ENCODE measurements at places on chromosomes 5 and 9.

DNA sequence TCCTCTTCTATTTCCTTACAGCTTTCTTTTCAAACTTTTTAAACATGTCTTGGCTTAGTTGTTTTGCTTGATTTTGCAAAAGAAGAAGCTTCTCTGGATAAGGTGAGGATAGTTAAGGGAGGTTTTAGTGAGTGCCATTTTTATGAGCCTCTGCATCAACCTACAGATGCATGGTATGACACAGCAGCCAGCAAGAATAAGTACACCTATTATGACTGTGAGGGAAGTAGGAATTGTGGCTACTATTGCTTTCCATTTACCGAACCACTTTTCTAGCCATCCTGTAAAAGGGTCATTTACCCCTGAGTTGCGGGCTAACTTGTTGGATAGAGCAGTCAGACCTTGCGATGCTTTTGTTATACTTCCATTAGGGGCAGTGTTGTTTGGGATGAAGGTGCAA, 7.0 kb upstream of the TUT7 start:
- DNase-seq: no peak

- DNase-seq: no peak
These were observed 159.9 kb downstream of the CSNK1G3 start for GRCh38 chr5:123671711-123672456.

- no peak for DNase-seq
These were observed 438 bp upstream of the PAPPA start for GRCh38 chr9:116152941-116153764.

DNA sequence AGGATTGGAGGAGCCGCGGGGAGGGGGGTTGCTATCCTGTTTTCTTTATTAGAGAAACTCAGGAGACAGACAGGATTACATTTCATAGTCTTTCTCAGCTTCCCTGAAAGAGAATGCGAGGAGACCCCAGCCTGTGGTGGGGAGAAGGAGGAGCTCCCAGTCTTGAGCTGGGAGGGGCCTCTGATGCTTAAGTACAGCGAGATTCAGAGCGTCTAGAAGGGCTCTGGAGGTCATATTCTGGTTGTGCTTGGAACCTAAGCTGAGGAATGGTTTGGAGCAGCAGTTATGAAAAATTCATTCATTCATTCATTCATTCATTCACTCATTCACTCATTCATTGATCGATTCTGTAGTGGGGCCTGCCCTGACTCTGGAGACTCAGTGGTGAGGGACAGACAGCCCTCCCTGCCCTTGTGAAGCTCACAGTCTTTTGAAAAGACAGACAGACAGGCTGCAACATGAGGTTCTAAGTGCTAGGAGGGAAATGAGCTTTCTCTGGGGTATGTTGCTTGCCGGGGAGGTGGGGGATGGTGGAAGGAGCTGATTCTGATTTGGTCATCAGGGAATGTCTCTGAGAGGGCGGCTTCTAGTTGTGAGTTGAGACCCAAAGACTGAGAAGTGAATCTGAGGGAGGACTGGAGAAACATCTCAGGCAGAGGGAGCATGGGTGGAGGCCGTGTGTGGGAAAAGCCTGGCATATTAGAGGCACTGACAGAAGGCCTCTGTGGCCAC, 2.5 kb upstream of the SPRY4 start:
- peak; percentile 80 for DNase-seq

- no peak for DNase-seq
These were observed 11.7 kb upstream of the DOLPP1 start for GRCh38 chr9:129068990-129069861.

DNA sequence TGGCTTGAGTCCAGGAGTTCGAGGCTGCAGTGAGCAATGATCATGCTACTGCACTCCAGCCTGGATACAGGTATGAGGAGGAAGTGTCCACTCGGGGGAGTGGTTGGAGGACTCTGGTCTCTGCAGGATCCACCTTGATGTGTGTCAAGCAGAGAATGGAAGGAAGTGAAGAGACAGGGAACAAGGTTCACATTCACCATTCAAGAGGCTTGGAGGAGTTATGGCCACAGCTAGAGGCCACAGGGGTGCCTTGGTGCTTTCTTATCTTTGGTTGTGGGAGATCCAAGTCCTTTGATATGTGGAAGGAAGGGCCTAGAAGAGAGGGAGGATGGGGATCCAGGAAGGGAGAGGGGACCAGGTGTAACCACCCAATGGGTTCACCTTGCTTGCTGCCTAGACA, 5.4 kb upstream of the CERCAM start:
- DNase-seq: no peak

GRCh38 chr5:179023528-179024189, at the start of gene ZNF879:
Gene ZNF879, plus strand, starts transcription at chr5:179023804. Its CDS starts 1,201 bp downstream, at chr5:179025005.
- DNase-seq: peak; percentile 63

GRCh38 chr5:9391080-9391479, 154.8 kb downstream of the SEMA5A start:
- DNase-seq: no peak

- DNase-seq: no peak
These were observed at the start of gene ARSB for GRCh38 chr5:78985116-78985724. Gene ARSB, minus strand, starts transcription at chr5:78985310. Its CDS starts 62 bp downstream, at chr5:78985248.

DNA sequence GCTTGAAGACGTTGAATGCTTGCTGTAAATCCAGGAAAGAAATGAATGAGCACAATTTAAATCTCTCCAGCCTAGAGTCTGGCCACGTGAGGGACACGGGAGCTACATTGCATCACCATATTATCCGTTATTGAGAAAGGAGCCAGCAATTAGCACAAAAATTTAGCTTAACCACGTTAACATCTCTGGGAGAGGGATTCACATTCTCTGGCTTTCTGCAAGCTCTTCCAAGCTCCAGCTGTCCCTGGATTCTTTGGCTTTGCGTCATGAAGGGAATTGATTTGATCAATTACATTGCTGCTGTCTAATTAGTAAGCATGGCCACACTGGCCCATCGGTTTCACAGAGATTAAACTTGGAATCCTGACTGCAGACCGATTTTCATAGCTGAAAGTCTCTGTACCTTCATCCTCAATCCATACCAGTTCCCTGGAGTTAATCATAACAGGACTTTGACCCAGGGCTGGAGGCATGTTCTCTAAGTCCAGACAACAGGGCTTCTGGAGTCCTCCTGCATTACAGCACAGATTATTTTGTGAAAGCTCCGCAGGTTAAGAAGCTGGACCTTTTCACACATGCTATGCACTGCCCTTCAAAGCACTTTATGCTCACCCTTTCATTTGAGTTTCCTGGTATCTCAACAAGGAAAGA, 31.6 kb downstream of the ADRA1B start:
- DNase-seq: no peak

DNA sequence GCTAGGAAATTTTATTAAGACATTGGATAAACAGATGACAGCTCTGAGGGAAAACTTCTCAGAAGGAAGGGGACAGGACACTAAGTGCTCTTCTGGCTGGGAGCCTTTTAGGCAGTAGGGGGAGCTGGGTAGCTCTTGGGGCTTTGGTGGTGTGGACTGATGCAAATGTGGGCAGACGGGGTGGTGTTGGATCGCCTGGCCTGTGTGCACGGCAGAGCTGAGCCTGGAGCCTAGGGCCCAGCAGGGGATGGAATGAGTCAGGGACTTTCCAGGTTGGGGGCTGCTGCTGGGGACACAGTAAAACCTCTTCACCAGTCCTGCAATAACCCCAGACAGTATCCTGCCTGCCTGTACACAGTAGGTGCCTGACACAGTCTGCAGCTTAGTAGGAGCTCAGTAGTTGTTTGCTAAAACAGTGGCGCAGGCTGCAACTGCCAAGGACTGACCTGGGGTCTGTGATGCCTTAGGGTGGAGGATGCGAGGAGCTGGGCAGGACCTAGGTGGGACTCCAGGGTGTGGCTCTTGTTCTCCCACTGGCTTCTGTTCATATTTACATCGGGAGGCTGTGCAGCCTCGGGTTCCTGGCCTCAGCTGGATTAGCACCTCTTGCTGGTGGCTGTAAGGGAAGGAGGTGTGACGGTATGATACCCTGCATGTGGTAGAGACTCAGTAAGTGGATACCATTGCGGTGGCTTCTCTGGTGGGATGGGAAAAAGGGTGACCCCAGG, 83.8 kb downstream of the DAB2IP start:
- peak; percentile 41 for DNase-seq

DNA sequence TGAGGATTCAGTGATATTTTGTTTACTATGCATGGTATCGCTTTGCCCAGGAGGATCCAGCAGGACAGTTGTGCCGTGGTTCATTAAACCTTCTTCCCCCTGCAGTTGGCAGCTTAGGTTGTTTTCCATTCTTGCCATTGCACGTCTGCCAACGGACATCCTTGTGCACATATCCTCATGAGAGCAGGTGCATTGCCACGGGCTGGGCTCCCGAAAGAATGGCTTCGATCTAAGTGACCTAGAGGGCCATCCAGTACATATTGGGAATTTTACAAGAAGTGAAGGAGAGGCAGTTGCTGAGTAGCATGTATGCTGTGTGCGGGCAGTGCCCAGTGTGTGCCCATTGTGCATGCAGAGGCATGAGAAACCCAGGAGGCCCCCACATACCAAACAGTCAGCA, 22.1 kb downstream of the HRH2 start:
- no peak for DNase-seq

- DNase-seq: no peak
These were observed 388 bp upstream of the MED10 start for GRCh38 chr5:6378766-6379103.

GRCh38 chr5:96001262-96001661, 39.6 kb upstream of the ELL2 start:
- peak; percentile 9 for DNase-seq

DNA sequence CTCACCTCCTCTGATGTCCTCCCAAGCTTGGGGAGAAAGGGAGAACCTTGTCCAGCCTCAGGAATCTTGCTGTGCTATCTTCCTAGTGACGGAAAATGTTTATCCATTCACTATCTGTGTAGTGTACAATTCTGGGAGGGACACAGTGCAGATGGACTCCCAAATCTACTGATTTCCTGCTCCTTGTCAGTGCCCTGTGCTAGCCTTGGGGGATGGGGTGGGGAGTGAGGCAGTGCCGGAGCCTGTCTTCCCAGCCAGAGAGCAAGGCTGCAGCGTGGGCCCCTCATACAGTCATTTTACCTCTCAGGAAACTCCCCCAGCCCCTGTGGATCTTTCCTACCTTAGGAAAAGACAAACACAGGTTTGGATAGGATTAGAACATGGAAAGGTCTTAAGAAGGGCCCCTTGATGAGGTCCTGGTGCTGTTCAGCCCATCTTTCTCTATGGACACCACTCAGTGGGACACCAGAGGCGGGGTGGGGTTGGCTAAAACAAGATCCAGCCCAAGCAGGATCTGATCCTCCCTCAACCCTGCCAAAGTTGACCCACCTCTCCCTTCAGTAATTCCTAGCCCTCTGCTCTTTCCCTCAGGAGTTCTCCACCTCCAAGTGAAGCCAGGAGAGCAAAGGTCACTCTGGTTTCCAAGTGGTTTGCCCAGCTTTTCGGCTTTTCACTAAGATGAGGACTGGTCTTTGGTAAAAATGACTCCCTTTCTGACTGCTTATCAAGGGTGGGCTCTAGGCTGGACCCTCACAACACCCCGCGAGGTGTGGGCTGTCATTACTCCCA, 3.4 kb downstream of the DOLK start:
- no peak for DNase-seq

DNA sequence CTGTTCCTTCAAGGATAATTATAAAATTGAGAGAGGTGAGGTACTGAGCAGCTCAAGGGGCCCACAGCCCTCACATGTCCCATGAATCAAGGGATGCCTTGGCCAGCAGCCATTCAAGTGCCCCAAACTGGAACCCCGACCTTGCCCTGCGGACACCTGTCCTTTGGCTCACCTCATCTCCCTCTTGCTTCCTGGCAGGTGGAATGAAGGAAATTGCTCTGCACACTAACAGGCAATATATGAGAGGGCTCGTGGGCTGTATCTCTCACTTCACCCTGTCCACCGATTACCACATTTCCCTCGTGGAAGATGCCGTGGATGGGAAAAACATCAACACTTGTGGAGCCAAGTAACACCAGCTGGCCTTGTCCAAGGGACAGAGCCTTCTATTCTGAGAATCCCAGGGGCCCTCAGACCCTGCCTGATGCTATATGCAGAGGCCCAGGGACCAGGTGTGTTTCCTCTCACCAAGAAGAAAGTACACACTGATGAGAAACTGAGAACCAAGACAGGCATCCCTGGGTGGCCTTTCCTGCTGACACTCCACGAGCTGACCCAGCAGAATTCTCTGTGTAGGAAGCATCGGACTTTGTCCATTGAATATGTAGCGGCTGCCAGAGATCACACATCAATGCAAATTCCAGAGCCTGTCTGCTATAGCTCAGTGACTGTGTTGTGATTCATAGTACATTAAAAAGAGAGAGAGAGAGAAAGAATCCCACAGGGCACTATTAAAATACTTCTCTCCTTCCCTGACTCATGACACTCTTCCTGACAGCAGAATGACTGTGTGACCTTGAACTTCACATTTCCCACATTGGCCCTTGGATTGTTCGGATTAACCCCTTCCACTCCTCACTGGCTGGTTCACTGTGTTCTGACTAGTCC, 92.6 kb downstream of the LIFR start:
- DNase-seq: peak; percentile 67

GRCh38 chr9:127767909-127768331, 10.5 kb downstream of the SH2D3C start:
- DNase-seq: no peak

DNA sequence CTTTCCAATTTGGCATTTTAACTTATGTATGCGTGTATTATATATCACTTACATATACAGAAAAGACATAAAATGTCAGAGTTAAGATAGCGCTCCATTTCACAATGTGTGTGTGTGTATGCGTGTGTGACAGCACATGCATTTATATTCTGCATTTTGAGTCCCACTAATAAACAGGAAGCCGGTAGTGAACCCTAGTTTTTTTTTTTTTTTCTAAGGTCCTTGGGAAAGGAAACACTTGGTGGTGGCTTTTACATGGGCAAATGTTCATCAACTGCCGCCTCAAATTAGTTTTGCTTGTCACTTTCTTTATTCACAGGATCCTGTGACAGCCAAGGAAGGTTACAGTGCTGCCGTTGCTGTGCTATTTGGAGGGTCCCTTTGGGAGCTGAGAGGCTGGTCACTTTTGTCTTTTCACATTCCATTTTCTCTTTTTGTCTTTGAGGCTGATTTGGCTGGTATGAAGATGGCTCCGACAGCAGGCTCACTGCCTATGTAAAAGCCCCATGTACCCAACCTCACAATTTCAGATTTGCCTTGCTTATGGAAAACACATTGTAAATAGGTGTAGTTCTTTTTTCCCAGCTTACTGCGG, 298.9 kb downstream of the CSNK1G3 start:
- no peak for DNase-seq

- DNase-seq: no peak
These were observed 1.0 kb upstream of the SAP30L start for GRCh38 chr5:154444556-154445421.

GRCh38 chr5:98994611-98995010, 65.8 kb upstream of the CHD1 start:
- DNase-seq: no peak

Data from BJ (cell line).